Dermis lymphatic vessel endothelial cell (primary cell): ENCODE measurements at places on chromosomes 1 and 21. TPM values are rescaled to one million over a fixed set of nuclear protein-coding genes. Genes with fewer than 3 reads are reported as not detected.

Gene KIF26B
- 2.3 and 5.8 TPM in 2 replicates for total RNA-seq

Gene FMN2
- 0.26 and 0.98 TPM in 2 replicates for total RNA-seq

Gene FOXD3
- not detected in 2 replicates for total RNA-seq

Gene FCGR2B
- total RNA-seq: not detected in 2 replicates

Gene FAM43B
- not detected in 2 replicates for total RNA-seq

Gene LCE1D
- not detected in 2 replicates for total RNA-seq

Gene BEND5
- total RNA-seq: 2.9 and 4.8 TPM in 2 replicates

Gene KCNN3
- 0.87 and 1.3 TPM in 2 replicates for total RNA-seq

Gene ADAM30
- total RNA-seq: not detected in 2 replicates

Gene MUL1
- total RNA-seq: 22.2 and 28.0 TPM in 2 replicates

Gene KCNE1
- 0.11 and 0.26 TPM in 2 replicates for total RNA-seq

Gene FCRLB
- 0.43 TPM in 2 replicates for total RNA-seq

Gene BCAN
- total RNA-seq: not detected in 2 replicates

Gene RCAN3
- total RNA-seq: 3.1 and 3.9 TPM in 2 replicates

Gene HSD3B1
- total RNA-seq: not detected in 2 replicates

Gene S100A10
- 190 and 241 TPM in 2 replicates for total RNA-seq

Gene GBP7
- not detected in 2 replicates for total RNA-seq

Gene AIRE
- not detected in 2 replicates for total RNA-seq

Gene GMEB1
- total RNA-seq: 6.5 and 8.0 TPM in 2 replicates

Gene C1orf116
- under 0.01 TPM in 1 of 2 replicates, not detected in the other for total RNA-seq

Gene CLCNKB
- 0.22 TPM in 1 of 2 replicates, not detected in the other for total RNA-seq

Gene BMP8B
- total RNA-seq: under 0.01 and 0.22 TPM in 2 replicates

Gene LCE1E
- total RNA-seq: not detected in 2 replicates

Gene ERG
- 56.7 and 63.8 TPM in 2 replicates for total RNA-seq

Gene LRRC41
- total RNA-seq: 42.7 and 48.5 TPM in 2 replicates

Gene KIFAP3
- 16.7 and 21.7 TPM in 2 replicates for total RNA-seq

Gene SPRR1A
- not detected in 2 replicates for total RNA-seq

Gene ANXA9
- total RNA-seq: not detected in 2 replicates

Gene SPRR2G
- total RNA-seq: not detected in 2 replicates

Gene C1orf167
- 0.17 and 0.33 TPM in 2 replicates for total RNA-seq

Gene RCSD1
- total RNA-seq: 27.4 and 41.7 TPM in 2 replicates

Gene KLHDC8A
- total RNA-seq: not detected in 2 replicates

Gene MCOLN2
- under 0.01 TPM in 1 of 2 replicates, not detected in the other for total RNA-seq

Gene PTPN14
- 62.7 and 66.8 TPM in 2 replicates for total RNA-seq

Gene NEGR1
- 0.09 and 0.22 TPM in 2 replicates for total RNA-seq

Gene CDCA8
- total RNA-seq: 1.2 and 1.5 TPM in 2 replicates

Gene ECM1
- total RNA-seq: 0.09 and 0.11 TPM in 2 replicates

Gene SAMD13
- total RNA-seq: 0.43 and 1.0 TPM in 2 replicates

Gene IL19
- not detected in 2 replicates for total RNA-seq

Gene CFAP107
- total RNA-seq: under 0.01 TPM in 1 of 2 replicates, not detected in the other

Gene DNM3
- total RNA-seq: 1.5 TPM in 2 replicates

Gene HES2
- total RNA-seq: 5.9 and 10.2 TPM in 2 replicates

Gene TLR5
- 0.33 and 0.43 TPM in 2 replicates for total RNA-seq

Gene SH2D1B
- total RNA-seq: not detected in 2 replicates

Gene RBP7
- 1.6 and 3.3 TPM in 2 replicates for total RNA-seq

Gene CD84
- not detected in 2 replicates for total RNA-seq

Gene TBX19
- 0.65 and 0.69 TPM in 2 replicates for total RNA-seq

Gene PPIAL4G
- not detected in 2 replicates for total RNA-seq

Gene KRTAP22-1
- total RNA-seq: not detected in 2 replicates

Gene CADM3
- total RNA-seq: 0.11 TPM in 1 of 2 replicates, not detected in the other

Gene S100A13
- 161 and 182 TPM in 2 replicates for total RNA-seq

Gene POLR3C
- total RNA-seq: 22.4 and 24.6 TPM in 2 replicates

Gene INSRR
- total RNA-seq: not detected in 2 replicates

Gene TMEM240
- 1.2 TPM in 2 replicates for total RNA-seq

Gene FAM177B
- total RNA-seq: not detected in 2 replicates

Gene SMCP
- not detected in 2 replicates for total RNA-seq

Gene OR2L2
- not detected in 2 replicates for total RNA-seq
